ENCODE measurements at places on chromosomes 7 and 10. TPM values are rescaled to one million over a fixed set of nuclear protein-coding genes. Genes with fewer than 3 reads are reported as not detected.

- H3K4me1 ChIP-seq = peaks cover 4% of the 10 kb centered on the region
- DNase-seq = no peak
- H3K27me3 ChIP-seq = peaks cover 2% of the 10 kb centered on the region
- H3K4me3 ChIP-seq = no peak overlapping the region
- H3K36me3 ChIP-seq = no peaks in the 10 kb centered on the region
- no peak overlapping the region for H3K27ac ChIP-seq
Measured at GRCh38 chr10:119461380-119461779, 81.1 kb downstream of the RGS10 start.

DNA sequence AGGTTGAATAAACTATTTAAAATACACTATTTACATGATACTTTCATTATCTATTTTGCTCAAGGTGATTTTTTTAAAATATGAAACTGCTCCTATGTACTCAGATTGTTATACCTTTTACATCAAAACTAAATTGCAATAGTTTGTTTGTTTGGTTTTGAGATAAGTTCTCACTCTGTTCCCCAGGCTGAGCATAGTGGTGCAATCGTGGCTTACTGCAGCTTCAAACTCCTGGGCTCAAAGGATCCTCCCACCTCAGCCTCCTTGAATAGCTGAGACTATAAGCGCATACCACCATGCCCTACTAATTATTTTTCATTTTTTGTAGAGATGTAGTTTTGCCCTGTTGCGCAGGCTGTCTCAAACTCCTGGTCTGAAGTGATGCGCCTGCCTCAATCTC lies 12.7 kb downstream of the TAS2R60 start:
- H3K36me3 ChIP-seq = peaks cover 8% of the 10 kb centered on the region
- no peak overlapping the region for H3K27ac ChIP-seq
- no peak overlapping the region for H3K4me3 ChIP-seq
- no peak for DNase-seq
- peaks cover 23% of the 10 kb centered on the region for H3K4me1 ChIP-seq
- no peaks in the 10 kb centered on the region for H3K27me3 ChIP-seq

Gene PAPOLB
- not detected for polyA plus RNA-seq

Gene CPA4
- polyA plus RNA-seq = not detected

- DNase-seq = no peak
- H3K27me3 ChIP-seq = peaks cover 19% of the 10 kb centered on the region
- no peak overlapping the region for H3K27ac ChIP-seq
- H3K36me3 ChIP-seq = no peaks in the 10 kb centered on the region
- H3K4me1 ChIP-seq = no peaks in the 10 kb centered on the region
- H3K4me3 ChIP-seq = no peak overlapping the region
Measured at GRCh38 chr10:128626397-128627000, 500.3 kb upstream of the MKI67 start.

GRCh38 chr7:101681170-101682007 lies 52.3 kb upstream of the MYL10 start:
- DNase-seq = no peak
- no peaks in the 10 kb centered on the region for H3K27me3 ChIP-seq
- H3K27ac ChIP-seq = no peak overlapping the region
- no peaks in the 10 kb centered on the region for H3K4me1 ChIP-seq
- no peaks in the 10 kb centered on the region for H3K36me3 ChIP-seq
- H3K4me3 ChIP-seq = no peak overlapping the region

DNA sequence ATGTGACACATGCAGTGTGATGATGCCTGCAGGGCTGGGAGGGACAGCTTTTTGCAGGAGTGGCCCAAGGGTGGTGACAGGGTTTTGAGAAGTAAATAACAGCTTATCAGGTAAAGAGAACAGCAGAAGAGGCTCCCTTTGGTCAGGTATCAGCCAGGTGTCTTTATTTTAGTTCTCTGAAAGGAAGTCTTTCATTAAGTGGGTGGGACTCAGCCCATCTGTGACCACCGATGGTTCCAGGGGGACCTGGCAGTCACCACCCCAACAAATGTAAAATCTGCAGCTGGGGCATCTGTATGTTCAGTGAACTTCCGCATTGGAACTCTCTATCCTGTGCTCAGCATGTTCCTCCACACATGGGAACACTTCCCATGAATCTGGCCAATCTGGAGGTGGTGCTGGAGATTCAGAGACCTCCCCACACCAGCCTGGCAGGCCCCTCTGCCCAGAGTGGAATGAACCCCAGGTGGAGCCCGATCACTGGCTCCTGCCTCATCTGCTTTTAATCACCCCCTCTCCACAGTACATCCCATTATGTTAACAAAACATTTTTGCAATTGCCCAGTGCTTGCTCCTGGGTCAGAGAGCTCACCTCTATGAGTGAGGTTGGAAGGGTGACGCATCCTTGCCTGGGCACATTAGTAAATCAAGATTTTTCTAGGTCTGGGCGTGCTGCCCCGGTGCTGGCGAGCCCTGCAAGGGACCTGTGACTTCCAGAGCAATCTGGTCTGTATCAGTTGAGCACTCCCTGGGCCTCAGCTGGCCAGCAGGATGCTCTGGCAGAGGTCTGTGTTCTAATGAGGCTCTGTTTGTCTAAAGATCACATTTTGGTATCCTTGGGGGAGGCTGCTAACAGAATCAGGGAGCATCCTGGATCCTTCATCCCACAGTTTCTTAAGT lies 140.4 kb upstream of the GDF10 start:
- no peak for DNase-seq
- no peak overlapping the region for H3K4me3 ChIP-seq
- peaks cover 3% of the 10 kb centered on the region for H3K4me1 ChIP-seq
- no peaks in the 10 kb centered on the region for H3K27me3 ChIP-seq
- H3K27ac ChIP-seq = no peak overlapping the region

DNA sequence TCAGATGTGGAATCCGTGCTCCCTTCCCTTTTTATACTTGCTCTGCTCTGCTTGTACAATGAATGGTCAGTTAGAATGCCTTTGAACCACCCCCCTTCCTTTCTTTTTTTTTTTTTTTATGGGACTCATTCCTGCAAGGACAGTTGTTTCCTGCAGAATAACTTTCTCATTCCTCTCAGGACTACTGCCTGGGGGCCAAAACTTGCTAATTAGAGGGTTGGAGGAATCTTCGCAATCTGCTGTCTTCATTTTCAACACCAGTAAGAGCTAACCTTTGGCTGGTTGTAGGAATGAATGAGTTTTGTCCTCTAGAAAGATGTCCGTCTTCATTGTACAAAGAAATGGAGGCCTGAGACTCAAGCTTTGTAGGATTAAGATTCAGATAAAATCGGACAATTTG lies 868.1 kb downstream of the LRMDA start:
- H3K4me1 ChIP-seq = no peaks in the 10 kb centered on the region
- H3K27me3 ChIP-seq = peaks cover 7% of the 10 kb centered on the region
- H3K36me3 ChIP-seq = no peaks in the 10 kb centered on the region
- no peak overlapping the region for H3K27ac ChIP-seq
- DNase-seq = no peak

- H3K27me3 ChIP-seq = no peaks in the 10 kb centered on the region
- H3K4me3 ChIP-seq = no peak overlapping the region
- H3K36me3 ChIP-seq = peaks cover 76% of the 10 kb centered on the region
- DNase-seq = no peak
- peaks cover 89% of the 10 kb centered on the region for H3K4me1 ChIP-seq
Measured at GRCh38 chr7:26189697-26190096, 10.8 kb downstream of the HNRNPA2B1 start.

GRCh38 chr10:1278306-1278705 lies 222.1 kb downstream of the WDR37 start:
- DNase-seq = no peak
- H3K36me3 ChIP-seq = no peaks in the 10 kb centered on the region
- no peak overlapping the region for H3K27ac ChIP-seq
- no peaks in the 10 kb centered on the region for H3K4me1 ChIP-seq

Gene STRIP2
- polyA plus RNA-seq = not detected

DNA sequence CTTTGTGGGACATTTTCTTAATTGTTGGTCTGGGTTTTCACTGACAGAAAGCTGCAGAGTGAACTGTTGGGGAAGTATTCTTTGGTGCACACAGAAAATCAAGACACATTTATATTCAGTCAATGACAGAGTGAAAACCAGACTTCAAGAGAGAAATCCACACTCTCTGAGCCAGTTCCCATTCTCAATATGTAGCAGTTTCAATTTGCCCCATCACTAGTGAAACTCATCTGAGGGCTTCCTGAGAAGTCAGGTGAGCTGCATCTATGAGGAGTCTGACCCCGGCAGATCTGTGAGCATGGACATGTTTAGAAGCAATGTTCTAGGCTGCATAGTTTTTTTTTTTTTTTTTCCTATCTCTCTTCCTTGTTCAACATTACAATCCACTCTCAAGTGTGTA lies 163.7 kb upstream of the AHR start:
- peaks cover 37% of the 10 kb centered on the region for H3K4me1 ChIP-seq
- H3K4me3 ChIP-seq = no peak overlapping the region
- H3K27me3 ChIP-seq = no peaks in the 10 kb centered on the region
- H3K27ac ChIP-seq = no peak overlapping the region
- no peaks in the 10 kb centered on the region for H3K36me3 ChIP-seq
- DNase-seq = no peak

GRCh38 chr10:124001391-124002148 lies 91.8 kb downstream of the CHST15 start:
- peaks cover 19% of the 10 kb centered on the region for H3K27me3 ChIP-seq
- no peaks in the 10 kb centered on the region for H3K36me3 ChIP-seq
- no peak overlapping the region for H3K27ac ChIP-seq
- no peak overlapping the region for H3K4me3 ChIP-seq
- DNase-seq = no peak

- H3K4me3 ChIP-seq = no peak overlapping the region
- DNase-seq = no peak
- peaks cover 5% of the 10 kb centered on the region for H3K27me3 ChIP-seq
Measured at GRCh38 chr10:76113952-76114351, 682.5 kb downstream of the LRMDA start.

- no peaks in the 10 kb centered on the region for H3K4me1 ChIP-seq
- no peak for DNase-seq
- H3K36me3 ChIP-seq = no peaks in the 10 kb centered on the region
- peaks cover 5% of the 10 kb centered on the region for H3K27me3 ChIP-seq
- H3K4me3 ChIP-seq = no peak overlapping the region
Measured at GRCh38 chr7:121302214-121302745, 26.5 kb upstream of the WNT16 start.

Gene NUDT13
- polyA plus RNA-seq = 1.3 TPM

Gene SPDYE9
- polyA plus RNA-seq = 0.18 TPM

DNA sequence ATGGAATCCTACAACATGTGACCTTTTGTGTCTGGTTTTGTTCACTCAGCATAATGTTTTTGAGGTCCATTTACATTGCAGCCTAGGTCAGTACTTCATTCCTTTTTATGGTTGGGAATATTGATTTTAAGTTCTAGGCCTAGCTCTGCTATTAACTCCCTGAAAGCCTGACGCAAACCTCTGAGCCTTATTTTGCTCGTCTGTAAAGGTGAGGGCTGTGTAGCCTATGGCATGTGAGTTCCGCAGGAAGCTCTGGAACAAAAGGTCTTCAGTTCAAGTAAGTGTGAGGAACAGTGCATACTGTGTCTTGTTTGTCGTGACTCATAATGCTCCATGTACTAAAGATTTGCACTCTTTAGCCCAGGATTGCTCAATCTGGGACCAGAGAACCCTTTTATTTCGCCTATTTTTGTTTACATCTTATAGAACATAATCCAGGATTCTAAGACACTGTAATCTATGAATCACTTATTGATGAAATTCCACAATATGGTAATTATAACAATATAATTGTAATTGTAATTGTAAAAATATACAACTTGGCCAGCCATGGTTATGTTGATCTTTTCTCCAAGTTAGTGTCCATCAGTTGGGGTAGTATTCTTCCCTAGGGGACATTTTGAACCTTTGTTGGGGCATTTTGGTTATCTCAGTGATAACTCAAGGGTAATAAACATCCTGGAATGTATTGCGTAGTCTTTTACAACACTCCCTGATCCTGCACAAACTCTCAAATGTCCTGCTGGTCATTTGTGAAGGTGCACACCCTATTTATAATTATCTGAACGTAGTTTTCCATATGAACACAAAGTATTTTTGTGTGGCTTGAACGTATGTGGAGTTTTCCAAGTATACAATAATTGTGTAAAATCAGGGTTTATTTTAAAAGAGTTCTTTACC lies 184.7 kb downstream of the VTI1A start:
- no peaks in the 10 kb centered on the region for H3K27me3 ChIP-seq
- no peak overlapping the region for H3K27ac ChIP-seq
- no peak overlapping the region for H3K4me3 ChIP-seq
- no peak for DNase-seq
- H3K36me3 ChIP-seq = peaks cover 6% of the 10 kb centered on the region
- peaks cover 2% of the 10 kb centered on the region for H3K4me1 ChIP-seq

DNA sequence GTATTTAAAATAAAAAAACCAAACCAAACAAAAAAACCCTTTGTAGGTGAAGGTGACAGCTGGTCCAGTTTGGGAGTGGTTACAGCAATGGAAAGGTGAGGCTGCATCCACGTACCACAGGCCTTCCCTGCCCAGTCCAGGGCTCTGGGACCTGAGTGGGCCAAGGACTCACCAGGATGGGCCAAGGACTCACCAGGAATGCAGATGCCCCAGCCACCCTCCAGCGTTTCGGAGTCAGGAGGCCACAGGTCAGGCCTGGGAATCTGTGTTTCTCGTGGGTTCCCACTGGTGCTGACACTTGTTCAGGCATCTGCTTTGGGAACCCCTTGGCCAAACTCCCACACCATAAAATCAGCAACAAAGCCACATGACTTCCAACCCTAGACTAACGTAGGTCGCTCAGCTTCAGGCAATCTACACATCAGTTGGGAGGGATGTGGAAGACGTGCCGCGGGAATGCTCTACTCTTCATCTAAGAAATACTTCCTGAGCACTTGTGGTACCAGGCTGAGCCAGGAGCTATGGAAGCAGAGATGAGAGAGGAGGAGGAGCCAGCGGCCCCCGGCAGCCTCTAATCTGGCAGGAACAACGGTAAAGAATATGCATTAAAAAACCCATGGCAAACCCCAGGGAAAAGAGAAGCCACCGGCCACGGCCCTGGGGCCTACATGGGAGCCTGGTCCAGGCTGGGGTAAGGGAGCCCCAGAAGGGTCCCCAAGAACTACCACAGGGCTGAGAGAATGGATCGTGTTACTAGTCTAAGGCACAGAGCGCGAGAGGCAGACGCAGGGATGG lies 473.4 kb downstream of the PTPRN2 start:
- H3K27me3 ChIP-seq = peaks cover 22% of the 10 kb centered on the region
- H3K36me3 ChIP-seq = no peaks in the 10 kb centered on the region
- no peak overlapping the region for H3K4me3 ChIP-seq

DNA sequence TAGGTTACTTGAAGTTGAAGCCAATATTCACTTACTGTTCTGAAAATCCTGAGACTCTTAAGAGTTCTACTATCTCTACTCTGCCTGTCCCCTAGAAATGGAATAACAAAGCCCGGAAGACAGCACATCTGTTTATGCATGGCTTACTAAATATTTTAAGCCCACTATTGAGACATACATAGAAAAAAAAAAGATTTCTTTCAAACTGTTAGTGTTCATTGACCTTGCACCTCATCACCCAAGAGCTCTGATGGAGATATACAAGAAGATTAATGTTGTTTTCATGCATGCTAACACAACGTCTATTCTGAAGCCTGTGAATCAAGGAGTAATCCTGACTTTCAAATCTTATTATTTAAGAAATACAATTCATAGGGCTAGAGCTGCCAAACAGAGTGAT lies 859.3 kb upstream of the C7orf33 start:
- H3K27me3 ChIP-seq = no peaks in the 10 kb centered on the region
- no peak for DNase-seq
- no peaks in the 10 kb centered on the region for H3K36me3 ChIP-seq
- no peaks in the 10 kb centered on the region for H3K4me1 ChIP-seq
- no peak overlapping the region for H3K27ac ChIP-seq
- no peak overlapping the region for H3K4me3 ChIP-seq

- no peak overlapping the region for H3K4me3 ChIP-seq
- no peak overlapping the region for H3K27ac ChIP-seq
- no peaks in the 10 kb centered on the region for H3K36me3 ChIP-seq
- DNase-seq = no peak
- H3K27me3 ChIP-seq = peaks cover 13% of the 10 kb centered on the region
- H3K4me1 ChIP-seq = no peaks in the 10 kb centered on the region
Measured at GRCh38 chr7:4461531-4461930, 220.6 kb upstream of the FOXK1 start.
